Left ventricle myocardium superior (tissue), 1 donor: ENCODE measurements at places on chromosomes 1 and 21. TPM values are rescaled to one million over a fixed set of nuclear protein-coding genes. Genes with fewer than 3 reads are reported as not detected.

- no peak for DNase-seq
Measured at GRCh38 chr1:153152481-153152880, 1.8 kb upstream of the SPRR2G start.

DNA sequence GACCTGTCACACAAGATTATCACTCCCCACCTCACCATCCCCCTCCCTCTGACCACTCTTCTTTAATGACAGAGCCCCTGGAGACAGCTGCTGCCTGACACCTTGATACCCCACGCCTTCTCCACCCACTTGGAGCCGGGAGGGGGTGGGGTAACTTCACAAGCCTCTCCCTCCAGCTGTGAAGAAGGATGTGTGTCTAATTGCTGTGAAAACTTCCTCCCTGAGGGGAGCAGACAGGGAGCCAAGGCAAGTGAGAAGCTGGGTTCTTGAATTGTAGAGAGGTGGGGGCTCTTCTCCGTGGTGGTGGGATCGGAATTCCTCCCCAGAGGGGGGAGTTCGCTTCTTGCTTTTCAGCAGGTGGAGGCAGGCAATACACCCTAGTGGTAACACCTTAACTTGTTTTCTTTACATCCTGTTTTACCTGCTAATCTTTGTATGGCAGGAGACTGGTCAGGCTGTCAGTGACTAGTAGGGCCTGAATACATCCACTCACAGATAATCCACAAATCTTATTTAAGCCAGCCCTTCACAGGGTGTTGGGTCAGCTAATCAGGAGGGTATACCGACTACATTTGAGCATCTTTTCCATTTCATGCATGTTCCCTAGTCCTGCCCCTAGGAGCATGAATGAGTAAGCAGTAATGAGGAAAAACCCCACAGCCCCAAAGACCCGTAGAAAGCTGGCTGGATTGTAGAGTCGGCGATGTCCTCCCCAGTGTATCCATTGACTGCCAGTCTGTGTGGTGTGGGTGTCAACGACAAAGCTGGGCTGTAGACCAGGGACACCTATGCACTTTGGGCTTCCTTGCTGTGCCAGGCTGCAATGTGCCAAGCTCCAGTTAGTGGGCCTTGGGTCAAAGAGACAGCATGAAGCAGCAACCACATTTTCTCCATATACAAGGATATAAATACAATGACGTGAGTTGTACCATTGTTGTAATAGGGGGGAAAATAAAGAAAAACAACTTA lies 57.3 kb downstream of the NFASC start:
- no peak for DNase-seq

- DNase-seq: no peak
Measured at GRCh38 chr1:44682883-44683265, 8.4 kb downstream of the ARMH1 start.

- DNase-seq: no peak
Measured at GRCh38 chr1:219081943-219082925, 91.4 kb upstream of the LYPLAL1 start.

DNA sequence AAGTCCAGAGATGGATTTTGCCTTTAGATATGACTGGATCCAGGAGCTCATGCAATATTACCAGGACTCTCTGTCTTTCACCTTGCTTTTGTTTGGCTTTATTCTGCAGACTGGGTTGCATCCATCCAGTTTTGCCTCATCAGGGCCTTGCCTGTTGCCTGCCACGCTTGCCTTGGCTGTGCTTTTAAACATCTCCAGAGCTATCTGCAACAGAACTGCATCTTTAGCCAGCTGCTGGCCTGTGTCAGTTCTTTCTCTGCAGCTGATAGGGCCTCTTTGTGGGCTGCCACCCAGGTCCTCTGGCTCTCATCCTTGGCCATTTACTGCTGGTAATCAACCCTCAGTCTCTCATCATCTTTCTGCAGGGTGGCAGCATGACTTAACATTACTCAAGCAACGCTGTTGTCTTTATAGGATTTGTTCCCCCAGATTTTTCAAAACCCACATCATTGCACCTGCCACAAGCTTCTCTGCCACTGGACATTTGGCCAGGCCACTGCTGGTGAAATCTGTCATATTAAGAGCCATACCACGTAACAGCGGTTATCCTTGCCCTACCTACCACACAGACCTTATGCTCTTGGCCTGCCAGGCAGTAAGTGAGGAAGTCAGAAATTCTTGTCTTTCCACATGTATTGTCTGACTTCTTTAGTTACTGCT lies 24.4 kb upstream of the HUNK start:
- no peak for DNase-seq

DNA sequence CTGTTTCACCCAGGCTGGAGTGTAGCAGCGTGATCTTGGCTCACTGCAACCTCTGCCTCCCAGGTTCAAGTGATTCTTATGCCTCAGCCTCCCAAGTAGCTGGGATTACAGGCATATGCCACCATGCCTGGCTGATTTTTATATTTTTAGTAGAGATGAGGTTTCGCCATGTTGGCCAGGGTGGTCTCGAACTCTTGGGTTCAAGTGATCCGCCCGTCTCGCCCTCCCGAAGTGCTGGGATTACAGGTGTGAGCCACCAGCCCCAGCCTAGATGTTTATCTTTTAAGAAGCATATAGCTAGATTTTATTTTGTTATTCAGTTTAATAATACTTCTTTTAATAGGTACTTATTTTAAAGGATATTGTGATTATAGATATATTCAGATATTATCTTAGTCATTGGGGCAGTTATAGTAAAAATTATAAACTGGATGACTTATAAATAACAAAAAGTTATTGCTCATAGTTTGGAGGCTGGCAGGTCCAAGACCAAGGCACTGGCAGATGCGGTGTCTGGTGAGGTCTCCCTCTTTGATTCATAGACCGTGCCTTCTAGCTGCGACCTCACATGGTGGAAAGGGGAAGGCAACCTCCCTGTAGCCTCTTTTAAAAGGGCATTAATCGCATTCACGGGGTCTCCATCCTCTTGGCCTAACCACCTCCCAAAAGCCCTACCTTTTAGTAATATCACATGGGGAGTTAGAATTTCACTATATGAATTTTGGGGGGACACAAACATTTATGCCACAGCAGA lies 3.1 kb upstream of the KCNE2 start:
- DNase-seq: no peak

The FYB2 gene
- total RNA-seq: 15.2 TPM

The EFCAB14 gene
- total RNA-seq: 55.3 TPM
